Dermis microvascular lymphatic vessel endothelial cell (primary cell): ENCODE measurements at places on chromosomes 12 and 14.

- DNase-seq: no peak
These were observed 10.8 kb downstream of the PACS2 start for GRCh38 chr14:105325303-105325702.

GRCh38 chr12:87953256-87953860, 75.8 kb downstream of the C12orf50 start:
- peak; percentile 40 for DNase-seq

GRCh38 chr12:18224745-18225144, 36.6 kb upstream of the PIK3C2G start:
- peak; percentile 26 for DNase-seq

- no peak for DNase-seq
These were observed 630 bp downstream of the ALDH1L2 start for GRCh38 chr12:105083551-105084105.

DNA sequence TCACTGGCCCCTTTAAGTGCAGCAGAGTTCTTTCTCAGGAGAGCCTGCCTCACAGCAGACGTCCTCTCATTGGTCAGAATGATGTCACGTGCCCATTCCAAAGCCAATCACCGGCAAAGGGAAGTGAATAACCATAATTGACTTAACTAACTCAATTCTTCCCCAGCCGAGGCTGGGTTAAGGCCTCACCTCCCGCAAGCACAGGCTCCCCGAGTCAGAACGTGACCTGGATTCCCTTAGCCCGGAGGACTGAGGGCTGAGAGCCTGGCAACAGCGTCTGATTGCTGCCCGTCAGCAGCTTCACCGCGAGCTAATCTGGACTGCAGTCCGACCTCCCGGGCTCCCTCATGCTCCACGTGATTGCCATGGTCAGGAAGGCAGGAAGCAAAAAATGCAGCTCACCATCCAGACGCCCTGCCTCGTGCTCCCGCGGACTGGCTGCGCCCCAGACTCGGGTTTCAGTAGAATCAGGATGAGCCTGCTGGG, 92.1 kb upstream of the FZD10 start:
- DNase-seq: peak; percentile 69

- no peak for DNase-seq
These were observed 5.2 kb upstream of the CCT2 start for GRCh38 chr12:69580074-69580473.

DNA sequence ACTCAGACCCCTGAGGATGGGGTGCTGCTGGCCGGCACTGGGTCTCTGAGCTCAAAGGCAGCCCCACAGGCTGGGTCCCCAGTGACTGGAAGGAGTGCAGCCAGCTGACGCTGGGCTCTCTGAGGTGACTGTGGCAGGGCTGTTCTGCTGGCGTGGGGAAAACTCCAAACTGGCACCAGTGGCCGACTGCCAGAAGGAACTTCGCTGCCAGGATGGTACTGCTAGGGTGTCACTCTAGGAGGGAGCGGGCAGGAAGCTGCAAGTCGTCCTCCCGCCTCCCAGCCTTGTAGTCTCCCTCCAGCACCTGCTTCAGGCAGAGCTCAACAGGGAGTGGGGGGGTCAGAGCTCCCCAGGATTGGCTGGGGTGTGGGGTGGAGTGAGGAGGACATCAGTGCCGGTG, 41.3 kb downstream of the CDC42BPB start:
- DNase-seq: no peak

DNA sequence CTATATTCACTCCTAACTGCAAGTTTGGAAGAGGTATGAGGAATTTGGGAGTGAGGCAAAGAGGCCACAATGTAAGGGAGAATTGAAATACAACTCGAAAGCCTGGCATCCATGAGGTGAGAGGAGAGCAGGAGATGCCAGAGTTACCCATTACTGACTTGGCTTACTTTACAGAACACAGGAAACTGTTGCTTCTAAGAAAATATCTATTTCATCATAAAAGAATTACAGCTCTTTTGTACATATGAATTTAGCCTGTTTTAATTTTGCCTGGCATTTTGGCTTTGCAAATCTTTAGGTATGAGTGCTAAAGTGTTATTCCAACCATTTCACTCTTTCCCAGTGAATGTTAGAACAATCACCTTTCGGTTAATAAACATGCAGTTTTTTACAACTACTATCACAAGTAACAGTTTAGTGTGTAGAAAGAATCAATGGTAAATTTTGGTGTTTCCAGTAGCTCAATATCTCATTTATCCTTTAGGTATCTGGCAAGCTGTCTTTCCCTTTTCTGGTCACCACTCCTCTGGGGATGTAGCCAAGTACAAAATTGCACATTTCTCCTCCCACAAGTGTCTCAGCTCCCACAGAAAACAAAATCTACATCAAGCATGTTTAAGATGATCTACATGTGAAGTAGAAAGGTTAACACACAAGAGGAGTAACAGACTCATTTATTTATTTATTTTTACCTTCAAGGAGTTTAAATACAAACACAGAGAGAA, 196.6 kb upstream of the DCN start:
- DNase-seq: no peak

DNA sequence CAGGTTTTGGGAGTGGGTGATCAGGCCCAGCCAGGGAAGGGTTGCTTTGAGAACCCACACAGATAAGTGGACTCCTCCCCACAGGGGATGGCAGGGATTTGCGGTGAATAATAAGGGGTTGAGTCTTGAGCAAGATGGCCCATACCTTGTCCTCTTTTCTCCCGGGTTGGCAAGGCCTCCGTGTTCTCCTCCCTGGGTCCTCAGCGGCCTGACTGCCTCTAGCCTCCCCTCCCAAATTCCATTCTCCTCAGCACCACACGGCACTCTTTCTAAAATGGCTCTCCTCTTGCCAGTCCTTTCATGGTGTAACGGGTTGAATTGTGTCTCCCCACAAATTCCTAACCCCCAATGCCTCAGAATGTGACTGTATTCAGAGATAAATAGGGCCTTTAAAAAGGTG, 70.0 kb downstream of the CHST11 start:
- no peak for DNase-seq

DNA sequence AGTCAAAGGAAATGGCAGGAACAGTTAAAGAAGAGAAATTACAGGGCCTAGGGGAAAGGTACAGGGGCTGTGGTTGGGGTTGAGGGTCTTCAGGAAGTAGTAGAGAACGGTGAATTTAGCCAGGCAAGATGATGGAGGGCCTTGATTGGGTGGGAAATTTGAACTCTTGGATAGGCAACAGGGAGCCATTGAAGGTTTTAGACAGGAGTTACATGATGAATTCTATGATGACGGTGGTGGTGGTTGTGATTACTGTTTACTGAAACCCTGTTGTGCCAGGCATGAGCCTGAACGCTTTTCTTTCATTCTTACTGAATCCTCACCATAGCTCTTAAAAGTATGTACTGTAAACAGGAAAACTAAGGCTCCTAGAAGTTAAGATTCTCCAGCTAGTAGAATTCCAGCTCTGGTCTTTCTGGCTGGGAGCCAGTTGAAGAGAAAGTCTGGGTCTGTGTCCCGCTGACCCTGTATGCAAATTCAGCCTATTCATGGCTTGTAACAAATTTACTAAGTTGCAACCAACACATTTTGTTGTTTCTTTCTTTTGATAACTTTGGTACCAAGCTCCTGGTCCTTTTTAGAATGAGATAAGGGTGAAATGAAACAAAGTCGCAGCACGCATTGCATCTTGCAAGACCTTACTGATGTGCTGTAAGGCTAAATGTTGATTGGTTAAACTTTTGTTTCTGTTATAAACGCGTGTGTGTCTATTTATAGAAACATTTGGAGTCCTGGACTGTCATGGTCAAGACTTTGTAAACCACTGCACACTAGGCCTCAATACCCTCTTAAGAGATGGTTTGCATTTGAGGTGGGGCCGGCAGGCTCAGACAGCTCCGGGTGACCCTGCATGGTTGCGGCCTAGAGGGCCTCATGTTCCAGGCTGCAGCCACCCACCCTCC, 6.0 kb downstream of the ORAI1 start:
- DNase-seq: no peak

GRCh38 chr12:26317942-26318575, 122.7 kb downstream of the SSPN start:
- DNase-seq: peak; percentile 83

GRCh38 chr12:57741844-57742738, 2.7 kb upstream of the TSPAN31 start:
- no peak for DNase-seq

DNA sequence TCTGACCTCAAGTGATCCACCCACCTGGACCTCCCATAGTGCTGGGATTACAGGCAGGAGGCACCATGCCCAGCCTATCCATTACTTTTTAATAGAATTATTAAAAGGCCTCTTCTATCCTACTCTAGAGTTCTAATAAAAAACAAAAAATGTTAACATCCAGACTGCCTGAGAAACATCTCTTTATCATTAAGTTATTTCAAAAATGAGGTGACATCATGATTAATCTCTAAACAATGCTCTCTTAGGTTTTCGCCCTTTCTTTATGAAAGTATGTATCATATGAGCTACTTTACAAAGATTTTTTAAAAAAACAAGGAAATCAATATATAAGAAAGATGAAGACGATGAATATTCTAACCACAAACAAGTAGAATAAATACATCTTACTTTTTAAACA, 52.6 kb downstream of the FGD6 start:
- DNase-seq: no peak

DNA sequence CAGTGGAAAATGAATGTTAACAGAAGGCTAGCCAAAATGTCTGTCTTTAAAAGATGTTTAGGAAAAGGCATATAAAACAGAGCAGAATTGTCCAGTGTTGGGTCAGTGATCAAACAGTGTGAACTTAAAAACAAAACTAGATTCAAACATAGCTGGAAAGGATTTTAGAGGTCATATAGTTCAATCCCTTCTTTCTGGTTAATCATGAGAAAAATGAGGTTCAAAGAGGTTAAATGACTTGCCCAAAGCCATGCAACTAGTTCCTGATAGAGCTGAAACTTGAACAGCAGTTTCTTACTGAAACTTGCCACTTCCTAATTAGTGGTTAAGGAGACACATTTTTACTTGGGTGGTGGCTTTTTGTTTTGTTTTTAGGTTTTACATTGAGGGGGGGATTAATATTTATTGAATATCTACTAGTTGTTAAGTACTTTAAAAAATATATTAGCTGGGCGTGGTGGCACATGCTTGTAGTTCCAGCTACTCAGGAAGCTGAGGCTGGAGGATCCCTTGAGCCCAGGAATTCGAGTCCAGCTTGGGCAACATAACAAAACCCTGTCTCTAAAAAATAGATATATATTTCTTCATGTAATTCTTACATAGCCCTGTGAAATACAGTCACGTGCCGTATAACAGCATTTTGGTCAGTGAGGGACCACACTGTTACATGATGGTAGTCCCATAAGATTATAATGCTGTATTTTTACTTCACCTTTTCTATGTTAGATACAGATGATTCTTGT, 20.4 kb downstream of the ACVR1B start:
- peak; percentile 49 for DNase-seq

DNA sequence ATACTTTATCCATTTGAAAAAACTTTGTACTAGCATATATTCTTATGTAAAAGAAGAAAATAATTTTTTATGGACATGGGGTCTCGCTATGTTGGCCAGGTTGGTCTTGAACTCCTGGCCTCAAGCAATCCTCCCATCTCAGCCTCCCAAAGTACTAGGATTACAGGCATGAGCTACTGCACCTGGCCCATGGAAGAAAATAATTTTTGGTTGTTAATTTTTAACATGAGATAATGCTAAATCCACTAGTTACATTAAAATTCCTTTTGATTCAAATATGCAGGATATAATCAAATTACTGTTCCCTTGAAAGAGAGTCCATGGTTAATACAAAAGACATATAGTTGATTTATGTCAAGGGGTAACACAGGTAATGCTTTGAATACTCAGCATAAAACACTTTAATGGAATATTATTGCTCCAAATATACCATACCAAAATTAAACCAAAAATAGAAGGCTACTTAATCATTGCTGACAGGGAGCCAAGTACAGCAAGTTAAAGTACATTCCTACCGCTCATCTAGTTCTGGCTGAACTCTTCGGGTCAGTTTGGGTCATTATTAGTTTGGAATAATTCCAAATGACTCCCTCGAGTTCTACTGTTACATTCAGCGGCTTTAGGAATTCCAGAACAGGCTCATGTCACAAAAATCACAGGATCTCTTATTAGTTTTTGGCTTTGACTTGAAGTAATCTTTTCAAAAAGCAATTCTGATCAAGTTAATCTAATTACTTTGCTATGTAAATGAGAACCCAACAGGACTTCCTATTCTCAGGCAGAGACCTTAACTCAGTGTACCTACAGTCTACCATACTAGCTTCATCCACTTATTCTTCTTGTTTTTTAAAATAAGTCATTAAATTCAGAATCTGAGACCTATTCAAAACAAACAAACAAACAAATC, 6.1 kb downstream of the SOS2 start:
- peak; percentile 73 for DNase-seq

DNA sequence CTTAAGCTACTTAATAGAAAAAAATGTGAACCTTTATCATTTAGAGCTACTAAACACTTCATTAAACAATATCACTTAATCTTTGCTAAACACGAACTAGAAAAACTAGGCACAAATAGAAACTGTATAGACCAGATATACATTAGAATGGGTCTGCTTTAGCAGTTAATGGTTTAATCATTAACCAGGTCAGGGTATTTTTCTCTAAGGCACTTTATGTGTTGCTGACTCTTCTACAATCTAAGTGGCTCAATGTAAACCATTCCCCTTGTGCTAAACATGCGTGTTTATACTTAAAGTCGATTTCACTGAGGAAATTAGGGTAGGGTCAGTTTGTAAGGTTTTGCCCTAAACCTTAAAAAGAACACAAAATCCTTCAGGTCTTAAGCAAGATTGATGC, 29.7 kb downstream of the TMCC3 start:
- no peak for DNase-seq

- DNase-seq: no peak
These were observed 109.1 kb upstream of the FSCB start for GRCh38 chr14:44616204-44616603.

DNA sequence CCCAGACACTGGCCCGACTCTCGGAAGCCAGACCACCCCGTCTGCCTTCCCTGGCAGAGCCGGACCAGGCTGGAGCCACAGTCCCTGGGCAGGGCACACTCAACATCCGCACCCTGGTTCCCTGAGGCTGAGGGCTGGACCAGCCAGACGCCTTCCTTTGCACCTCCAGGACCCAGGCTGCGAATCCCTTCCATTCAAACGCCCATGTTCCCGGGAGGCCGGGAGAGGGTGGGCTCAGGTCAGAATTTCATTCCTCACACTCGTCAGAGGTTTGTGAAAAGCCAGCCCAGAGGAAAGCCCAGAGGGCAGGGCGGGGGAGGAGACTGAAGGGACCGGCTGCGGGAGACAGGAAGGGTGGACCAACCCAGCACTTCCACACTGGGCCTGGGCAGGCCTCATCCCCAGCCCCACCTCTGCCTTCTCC, 58.7 kb downstream of the LRRC74A start:
- peak; percentile 14 for DNase-seq
